AG08396 (cell line): ENCODE measurements at places on chromosomes 4 and X.

GRCh38 chr4:135177321-135177720 lies 975.7 kb upstream of the PABPC4L start:
- DNase-seq = no peak

- DNase-seq = peak; percentile 20
Measured at GRCh38 chr4:122012735-122013134, 60.9 kb upstream of the TRPC3 start.

- no peak for DNase-seq
Measured at GRCh38 chr4:88975958-88976774, 80.8 kb downstream of the FAM13A start.

GRCh38 chr4:40722576-40723161 lies 27.1 kb upstream of the NSUN7 start:
- DNase-seq = no peak

DNA sequence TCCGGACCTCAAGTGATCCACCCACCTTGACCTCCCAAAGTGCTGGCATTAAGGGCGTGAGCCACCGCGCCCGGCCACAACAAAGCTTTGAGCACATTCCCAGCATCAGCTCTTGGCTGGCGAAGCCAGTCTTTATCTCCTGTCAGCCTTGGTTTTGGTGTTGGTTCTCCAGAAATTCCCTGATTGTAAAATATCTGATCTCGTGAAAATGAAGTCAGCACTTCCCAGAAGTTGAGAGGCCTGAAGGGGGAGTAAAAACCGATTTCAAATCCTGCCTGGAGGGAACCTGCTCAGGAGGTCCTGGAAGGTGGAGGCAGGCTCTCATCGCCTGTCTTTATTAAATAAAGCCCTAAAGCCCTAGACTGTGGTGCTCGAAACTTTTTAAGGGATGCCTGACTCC lies 33.6 kb downstream of the PTTG2 start:
- DNase-seq = no peak

DNA sequence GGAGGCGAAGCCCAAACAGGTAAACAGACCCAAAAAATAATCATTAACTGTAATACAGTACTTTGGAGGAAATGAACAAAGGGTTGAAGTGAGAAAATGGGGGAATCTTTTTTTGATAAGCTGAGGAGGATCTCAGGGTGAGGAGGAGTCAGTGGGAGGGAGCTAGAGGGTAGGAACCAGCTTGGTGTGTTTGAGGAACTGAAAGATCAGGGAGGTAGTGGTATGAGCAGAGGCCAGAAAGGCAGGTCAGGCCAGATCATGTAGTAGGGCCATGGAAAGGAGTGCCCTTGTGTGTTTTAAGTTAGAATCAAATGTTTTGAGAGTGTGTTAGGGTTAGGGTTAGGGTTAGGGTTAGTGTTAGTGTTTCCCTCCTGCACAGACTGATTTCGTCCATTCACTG lies 48.8 kb downstream of the PPP2R2C start:
- DNase-seq = no peak

GRCh38 chrX:78708816-78709215 lies 38.7 kb upstream of the LPAR4 start:
- DNase-seq = no peak

DNA sequence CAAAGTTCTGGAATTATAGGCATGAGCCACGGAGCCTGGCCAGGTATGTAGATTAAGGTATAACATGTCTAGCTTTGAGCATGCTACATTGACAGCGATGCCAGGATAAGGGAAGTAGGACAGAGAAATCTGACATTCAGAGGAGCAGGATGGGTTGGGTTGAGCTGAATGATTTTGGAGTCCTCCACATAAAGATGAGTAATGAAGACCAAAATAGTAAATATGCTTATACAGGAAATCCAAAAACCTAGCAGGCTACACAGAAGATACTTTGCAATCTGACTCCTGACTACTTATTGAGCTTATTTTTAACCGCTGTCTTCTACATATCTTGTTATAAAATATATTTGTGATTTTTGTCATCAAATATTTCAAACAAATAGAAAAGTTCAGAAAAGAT lies 69.7 kb downstream of the PDGFC start:
- peak; percentile 5 for DNase-seq

- no peak for DNase-seq
Measured at GRCh38 chr4:37157476-37158167, 86.9 kb upstream of the NWD2 start.

DNA sequence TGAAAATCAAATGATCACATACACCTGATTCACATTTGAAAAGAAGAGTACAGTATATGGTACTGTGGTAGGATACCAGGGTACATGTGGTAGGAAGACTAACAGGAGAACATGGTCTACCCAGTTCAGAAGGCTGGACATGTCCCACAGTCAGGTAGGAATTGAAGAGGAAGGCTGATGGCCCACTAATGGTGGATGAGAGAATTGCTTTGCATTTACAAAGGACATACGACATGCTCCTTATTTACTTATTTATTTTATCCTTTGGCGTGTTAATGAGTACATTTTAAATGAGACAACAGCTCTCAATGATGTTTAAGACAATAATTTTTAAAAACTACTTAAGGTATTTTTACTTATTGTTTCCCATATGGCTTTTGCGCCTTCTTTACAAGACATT lies 106.7 kb upstream of the BMP2K start:
- DNase-seq = no peak

DNA sequence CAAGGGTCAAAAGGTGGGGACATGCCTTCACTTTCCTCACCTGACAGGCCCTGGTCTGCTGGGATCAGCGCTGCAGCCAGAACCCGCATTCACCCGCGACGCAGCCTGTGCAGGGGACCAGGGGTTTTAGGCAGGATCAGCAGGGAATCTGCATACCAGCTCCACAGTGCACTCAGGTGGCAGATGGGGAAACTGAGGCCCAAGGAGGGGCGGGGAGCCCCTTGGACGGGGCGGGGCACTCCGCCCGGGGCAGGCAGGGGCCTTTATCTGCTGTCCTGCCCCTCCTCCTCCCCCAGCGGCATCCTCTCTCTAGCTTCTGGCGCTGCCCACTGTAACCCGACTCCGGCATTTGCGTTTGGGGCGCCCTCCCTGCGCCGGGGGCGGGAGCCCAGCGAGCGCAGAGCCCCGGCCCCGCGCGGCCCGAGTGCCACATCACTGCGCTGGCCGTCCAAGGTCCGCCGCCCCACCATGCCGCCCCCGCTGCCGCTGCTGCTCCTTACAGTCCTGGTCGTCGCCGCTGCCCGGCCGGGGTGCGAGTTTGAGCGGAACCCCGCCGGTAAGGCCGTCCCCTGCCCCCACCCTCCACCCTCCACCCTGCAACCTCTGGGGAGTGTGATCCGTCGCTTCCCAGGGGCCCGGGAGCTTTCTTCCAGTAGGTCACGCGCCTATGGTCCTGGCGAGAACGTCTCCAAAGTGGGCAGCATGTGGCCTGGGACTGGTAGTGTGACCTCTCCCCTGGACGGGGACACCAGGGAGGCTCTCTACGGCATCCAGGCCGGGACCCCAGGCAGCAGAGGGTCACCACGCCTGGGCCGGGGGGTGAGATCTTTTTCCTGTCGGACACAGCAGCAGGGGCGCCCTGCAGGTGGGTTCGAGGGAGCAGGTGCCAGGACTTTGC lies at the start of gene CPZ:
Gene CPZ, plus strand, starts transcription at position 400 of the 898 bp plus-strand sequence. Its CDS starts 69 bp downstream, at position 469.
- DNase-seq = peak; percentile 68

GRCh38 chr4:53123171-53123570 lies 242.7 kb downstream of the SCFD2 start:
- no peak for DNase-seq

DNA sequence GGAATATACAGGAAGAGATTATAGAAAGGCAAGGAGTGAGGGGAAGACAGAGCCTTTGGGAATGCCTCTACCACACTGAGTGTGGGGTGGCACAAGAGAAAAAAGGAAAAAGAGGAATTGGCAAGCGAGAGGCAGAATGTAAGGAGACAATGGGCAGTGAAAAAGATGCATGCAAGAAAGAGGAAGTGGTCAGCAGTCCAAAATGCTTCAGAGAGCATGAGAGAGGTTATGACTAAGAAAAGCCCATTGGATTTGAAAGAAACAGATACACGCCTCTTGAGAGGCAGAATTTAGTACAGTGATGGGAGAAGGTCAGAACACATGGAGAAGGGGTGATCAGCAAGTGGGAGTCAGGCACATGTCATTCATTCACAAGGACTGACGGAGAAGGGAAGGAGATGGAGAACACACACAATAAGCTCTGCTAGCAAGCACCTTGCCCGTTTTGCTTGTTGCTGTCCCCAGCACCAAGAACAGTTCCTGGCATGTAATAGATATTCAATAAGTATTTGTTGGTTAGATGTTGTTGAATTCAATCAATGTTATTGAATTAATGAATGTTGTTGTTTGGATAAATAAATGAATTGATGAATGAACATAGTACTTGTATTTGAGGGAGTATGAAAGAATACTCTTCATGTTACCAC lies 6.3 kb downstream of the DCHS2 start:
- no peak for DNase-seq

DNA sequence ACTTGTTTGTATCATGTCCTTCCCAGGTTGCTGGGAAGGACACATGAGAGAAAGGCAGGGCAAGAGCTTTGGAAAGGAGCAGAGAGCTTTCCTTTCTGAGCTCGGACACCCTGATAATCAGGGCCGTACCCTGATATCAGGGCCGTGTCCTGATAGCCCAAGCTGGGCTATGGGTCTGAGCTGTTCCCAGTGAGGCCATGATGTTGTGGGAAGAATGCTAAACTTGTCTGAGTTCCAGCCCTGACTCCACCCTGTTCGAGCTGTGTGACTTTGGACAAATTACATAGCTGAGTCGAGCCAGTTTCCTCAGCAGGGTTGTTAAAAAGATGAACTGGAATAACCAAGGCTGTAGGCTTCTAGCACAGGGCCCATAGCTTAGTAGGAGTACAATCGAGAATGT lies 3.3 kb upstream of the CXCR3 start:
- peak; percentile 38 for DNase-seq

DNA sequence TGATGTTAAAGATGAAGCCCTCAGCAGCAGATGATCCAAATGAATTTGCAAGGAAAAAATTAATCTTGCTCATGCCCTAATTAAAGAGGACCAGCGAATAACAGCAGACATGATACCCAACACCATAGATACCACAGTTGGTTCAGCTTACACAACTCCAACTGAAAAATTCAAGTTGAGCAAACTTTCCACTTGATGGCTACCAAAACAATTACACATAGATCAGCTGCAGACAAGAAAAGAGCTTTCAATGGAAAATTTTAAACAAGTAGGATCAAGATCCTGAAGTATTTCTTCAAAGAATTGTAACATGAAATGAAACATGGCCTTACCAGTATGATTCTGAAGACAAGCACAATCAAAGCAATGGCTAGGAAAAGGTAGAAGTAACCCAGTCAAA lies 90.0 kb downstream of the KLHL13 start:
- DNase-seq = no peak

DNA sequence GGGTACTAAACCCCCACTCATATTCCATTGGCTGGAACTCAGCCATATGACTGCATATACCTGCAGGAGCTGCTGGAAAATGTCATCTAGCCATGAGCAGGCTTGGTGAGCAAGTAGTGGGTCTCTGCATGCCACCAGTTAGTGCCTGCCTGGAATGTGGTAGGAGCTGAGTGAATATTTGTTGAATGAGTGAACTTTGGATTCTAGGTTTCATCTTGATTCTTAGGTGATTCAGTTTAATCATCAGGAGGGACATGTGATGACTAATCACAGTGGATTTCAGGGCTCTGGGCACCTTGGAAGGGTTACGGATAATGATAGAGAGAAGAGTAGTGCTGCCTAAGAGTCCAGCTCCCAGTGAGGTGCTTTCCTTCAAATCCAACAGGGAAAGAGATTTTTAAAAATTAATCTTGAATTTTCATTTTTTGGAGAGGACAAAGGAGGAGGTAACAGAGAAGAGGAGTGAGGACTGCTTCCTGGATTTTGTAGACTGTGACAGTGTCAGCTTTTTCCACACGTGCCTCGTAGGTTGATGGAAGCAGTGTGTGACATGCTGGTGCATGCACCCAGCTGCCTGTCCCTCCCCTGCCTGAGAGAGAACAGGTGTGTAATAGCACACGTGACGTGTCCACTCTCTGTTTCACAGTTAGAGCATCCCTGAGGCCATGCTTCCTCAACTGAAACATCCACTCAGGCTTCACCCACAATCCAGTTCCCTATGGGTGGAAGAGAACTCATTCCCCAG lies 30.4 kb downstream of the NHS start:
- DNase-seq = peak; percentile 18

DNA sequence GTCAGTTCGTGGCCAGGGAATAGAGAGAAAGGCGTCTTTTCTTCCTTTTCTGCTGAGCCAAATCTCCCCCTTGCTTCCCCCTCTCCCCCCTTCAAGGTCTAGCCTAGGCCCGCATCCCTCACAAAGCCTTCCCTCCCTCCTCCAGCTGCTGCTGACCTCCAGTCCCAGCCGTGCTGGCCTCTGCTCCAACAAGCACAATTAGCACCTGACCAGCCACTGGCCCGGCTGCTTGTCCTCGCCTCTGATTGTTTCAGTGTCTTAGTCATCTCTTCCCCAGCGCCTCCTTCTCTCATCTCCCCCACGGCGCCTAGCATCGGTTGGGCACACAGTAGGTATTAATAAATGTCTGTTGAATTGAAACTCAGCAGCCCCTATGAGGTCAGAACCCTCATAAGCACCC lies 4.2 kb downstream of the ELF4 start:
- no peak for DNase-seq

DNA sequence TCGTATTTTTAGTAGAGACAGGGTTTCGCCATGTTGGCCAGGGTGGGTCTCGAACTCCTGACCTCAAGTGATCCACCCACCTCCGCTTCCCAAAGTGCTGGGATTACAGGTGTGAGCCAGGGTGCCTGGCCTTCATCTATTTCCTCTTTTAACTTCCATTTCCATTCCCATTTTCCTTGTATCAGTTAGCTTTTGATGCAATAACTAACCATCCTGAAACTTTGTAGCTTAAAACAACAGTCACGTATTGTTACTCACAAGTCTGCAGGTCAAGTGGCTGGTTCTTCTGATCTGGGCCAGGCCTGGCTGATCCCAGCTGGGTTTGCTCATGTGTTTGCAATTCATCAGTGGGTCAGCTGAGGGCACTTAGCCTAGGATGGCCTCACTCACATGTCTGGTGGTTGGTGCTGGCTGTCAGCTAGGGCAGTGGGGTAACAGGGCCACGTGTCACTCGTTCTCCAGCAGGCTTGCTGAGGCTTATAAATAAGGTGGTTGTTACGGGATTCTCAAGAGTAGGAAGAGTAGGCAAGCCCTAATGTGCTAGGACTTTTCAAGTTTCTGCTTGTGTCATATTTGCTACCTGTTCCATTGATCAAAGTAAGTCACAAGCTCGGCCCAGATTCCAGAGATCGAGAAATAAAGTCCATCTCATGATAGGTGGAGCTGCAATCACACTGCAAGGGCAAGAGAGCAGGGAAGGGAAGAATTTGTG lies 88.2 kb downstream of the SOWAHB start:
- DNase-seq = no peak

DNA sequence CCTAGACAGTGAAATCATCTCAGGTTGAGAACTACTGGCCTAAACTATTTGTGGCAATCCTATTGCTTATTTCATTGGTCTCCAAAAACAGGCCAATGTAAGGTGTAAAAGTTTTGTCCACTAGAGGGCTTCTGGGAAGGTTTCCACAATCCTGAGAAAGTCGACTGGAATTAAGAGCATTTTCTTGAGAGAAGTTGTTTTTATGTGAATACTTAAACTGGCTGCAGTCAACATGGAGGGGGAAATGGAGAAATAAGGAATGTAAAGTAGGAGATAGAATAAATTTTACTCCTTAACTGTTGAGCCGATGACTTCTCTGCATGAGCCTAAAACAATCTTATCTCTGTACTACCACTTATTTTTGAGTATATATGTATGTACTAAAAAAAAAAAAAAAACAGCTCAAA lies 11.0 kb upstream of the EIF4E start:
- DNase-seq = peak; percentile 50
